Activated CD8-positive, alpha-beta memory T cell treated with anti-CD3 and anti-CD28 coated beads, Interleukin-2, amount 10 ng/mL, durations not matched to agents 7 days and 5 days (primary cell): ENCODE measurements at places on chromosomes 3 and 15. TPM values are rescaled to one million over a fixed set of nuclear protein-coding genes. Genes with fewer than 3 reads are reported as not detected.

CD86 gene
- total RNA-seq = 23.4 TPM

ITIH3 gene
- total RNA-seq = not detected

MUC13 gene
- total RNA-seq = not detected

CRBN gene
- total RNA-seq = 39.8 TPM

SHQ1 gene
- 30.7 TPM for total RNA-seq

CTXN2 gene
- not detected for total RNA-seq

IQGAP1 gene
- 221 TPM for total RNA-seq

IQCF5 gene
- total RNA-seq = not detected

CCR9 gene
- 9.7 TPM for total RNA-seq

LIPH gene
- not detected for total RNA-seq

PLSCR2 gene
- not detected for total RNA-seq

MSL2 gene
- total RNA-seq = 62.6 TPM

LRRC31 gene
- total RNA-seq = not detected

PGBD4 gene
- 3.8 TPM for total RNA-seq

PKM gene
- 1,010 TPM for total RNA-seq

INKA1 gene
- 0.85 TPM for total RNA-seq

PP2D1 gene
- not detected for total RNA-seq

TARS3 gene
- total RNA-seq = 11.8 TPM

LRRC15 gene
- total RNA-seq = not detected

ZPLD1 gene
- total RNA-seq = not detected

FANCD2 gene
- total RNA-seq = 75.1 TPM

RAB11A gene
- 183 TPM for total RNA-seq

FAM174B gene
- total RNA-seq = 3.3 TPM

NAA50 gene
- 134 TPM for total RNA-seq

NRG4 gene
- total RNA-seq = not detected

GOLGA8H gene
- 0.26 TPM for total RNA-seq

C3orf20 gene
- total RNA-seq = 0.16 TPM

CCRL2 gene
- total RNA-seq = 10.0 TPM

APBA2 gene
- total RNA-seq = 2.6 TPM

ZNF80 gene
- 5.5 TPM for total RNA-seq

PLAAT1 gene
- total RNA-seq = not detected

SMAD6 gene
- total RNA-seq = 0.14 TPM

PLOD2 gene
- 0.20 TPM for total RNA-seq

ECT2 gene
- 73.4 TPM for total RNA-seq

FBLN2 gene
- total RNA-seq = not detected

WDR93 gene
- total RNA-seq = not detected

NPAP1 gene
- total RNA-seq = not detected

CCR4 gene
- 22.8 TPM for total RNA-seq

ATXN7 gene
- 56.5 TPM for total RNA-seq

DNAJA4 gene
- total RNA-seq = 35.8 TPM

SPTBN5 gene
- total RNA-seq = 0.54 TPM

AHSG gene
- not detected for total RNA-seq

GAP43 gene
- total RNA-seq = not detected

C2CD4A gene
- total RNA-seq = not detected

SHC4 gene
- total RNA-seq = 3.0 TPM

CKMT1B gene
- 0.40 TPM for total RNA-seq

PLSCR1 gene
- 257 TPM for total RNA-seq

CXCR6 gene
- total RNA-seq = 109 TPM

CADPS gene
- total RNA-seq = not detected

STARD9 gene
- total RNA-seq = 9.6 TPM

FBXL22 gene
- 0.85 TPM for total RNA-seq

BTLA gene
- total RNA-seq = 16.2 TPM
